Stimulated activated CD8-positive, alpha-beta memory T cell treated with anti-CD3 and anti-CD28 coated beads, Interleukin-4, amount 100 ng/mL, for 1 hour (primary cell): ENCODE measurements at places on chromosomes 2 and 18.

- no peak for DNase-seq
Observed at GRCh38 chr2:17083902-17084301, 418.3 kb upstream of the CYRIA start.

GRCh38 chr2:40113997-40114396 is 334.9 kb upstream of the THUMPD2 start:
- no peak for DNase-seq

GRCh38 chr2:134276381-134277172 is 22.7 kb downstream of the MGAT5 start:
- DNase-seq: no peak

- DNase-seq: no peak
Observed at GRCh38 chr2:33222309-33222708, 254.1 kb upstream of the RASGRP3 start.

- DNase-seq: no peak
Observed at GRCh38 chr2:167862782-167863181, 384.6 kb downstream of the STK39 start.

- DNase-seq: no peak
Observed at GRCh38 chr2:172496160-172496608, 59.7 kb upstream of the PDK1 start.

DNA sequence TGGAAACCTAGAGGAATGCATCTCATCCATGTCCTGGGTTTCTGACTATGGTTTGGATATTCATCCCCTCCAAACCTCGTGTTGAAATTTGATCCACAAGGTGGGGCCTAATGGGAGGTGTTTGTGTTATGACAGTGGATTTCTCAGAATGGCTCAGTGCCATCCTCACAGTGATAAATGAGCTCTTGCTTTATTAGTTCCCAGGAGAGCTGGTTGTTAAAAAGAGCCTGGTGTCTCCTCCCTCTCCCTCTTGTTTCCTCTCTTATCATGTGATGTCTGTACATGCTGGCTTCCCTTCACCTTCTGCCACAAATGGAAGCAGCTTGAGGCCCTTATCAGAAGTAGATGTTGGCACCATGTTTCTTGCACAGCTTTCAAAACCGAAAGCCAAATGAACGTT is 424.3 kb downstream of the DCC start:
- DNase-seq: no peak

GRCh38 chr2:54439582-54439981 is 16.5 kb upstream of the SPTBN1 start:
- DNase-seq: no peak

GRCh38 chr2:201255408-201256033 is 4.8 kb upstream of the CASP8 start:
- no peak for DNase-seq

DNA sequence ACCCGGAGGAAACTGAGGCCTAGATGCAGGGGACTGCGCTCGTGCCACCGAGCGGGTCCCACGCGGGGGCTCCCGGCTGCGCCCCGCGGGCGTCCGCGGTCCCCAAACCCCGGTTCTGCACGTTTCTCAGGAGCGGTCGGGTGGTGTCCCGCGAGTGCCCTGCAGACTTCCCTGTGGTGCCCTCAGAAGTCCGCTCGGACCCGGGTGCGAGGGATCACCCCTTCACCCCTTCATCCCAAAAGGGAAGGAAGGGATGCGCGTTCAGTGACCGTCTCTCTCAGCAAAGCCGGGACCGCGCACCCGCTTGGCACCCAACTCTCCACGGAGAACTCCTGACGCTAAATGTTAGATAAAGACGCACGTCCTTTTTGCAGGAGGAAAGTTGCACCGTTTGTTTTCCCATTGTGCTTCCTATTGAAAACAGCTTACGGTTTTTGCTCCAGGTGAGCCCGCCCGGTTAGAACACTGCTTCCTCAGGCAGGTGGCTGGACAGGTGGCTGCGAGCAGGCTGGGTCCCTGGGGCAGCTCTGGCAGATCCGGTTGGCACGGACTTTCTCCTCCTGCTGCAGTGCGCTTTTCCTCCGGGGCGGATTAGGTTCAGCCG is 779 bp downstream of the DGKD start:
- no peak for DNase-seq

DNA sequence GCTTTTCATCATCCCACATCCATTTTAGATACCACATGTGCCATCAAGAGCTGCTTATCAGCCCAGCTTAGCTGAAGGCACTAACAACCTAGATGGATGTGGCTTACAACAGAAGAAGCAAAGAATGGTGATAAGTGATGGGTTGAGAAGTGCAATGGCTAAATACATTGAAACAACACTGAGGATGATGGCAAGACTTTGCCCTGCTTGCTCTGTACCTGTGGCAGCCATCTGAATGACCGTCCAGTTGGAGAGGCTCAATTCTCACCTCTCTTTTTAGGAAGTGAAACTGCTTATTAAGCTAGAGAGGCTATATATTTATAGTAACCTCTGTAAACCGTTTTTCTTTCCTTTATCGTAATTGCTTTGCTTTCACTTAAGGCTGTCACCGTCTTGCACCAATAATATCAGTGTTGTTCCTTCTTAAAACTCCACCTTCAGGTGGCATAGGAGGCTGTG is 5.7 kb downstream of the GPATCH11 start:
- no peak for DNase-seq

- no peak for DNase-seq
Observed at GRCh38 chr2:240601831-240602160, 15.3 kb downstream of the CAPN10 start.

DNA sequence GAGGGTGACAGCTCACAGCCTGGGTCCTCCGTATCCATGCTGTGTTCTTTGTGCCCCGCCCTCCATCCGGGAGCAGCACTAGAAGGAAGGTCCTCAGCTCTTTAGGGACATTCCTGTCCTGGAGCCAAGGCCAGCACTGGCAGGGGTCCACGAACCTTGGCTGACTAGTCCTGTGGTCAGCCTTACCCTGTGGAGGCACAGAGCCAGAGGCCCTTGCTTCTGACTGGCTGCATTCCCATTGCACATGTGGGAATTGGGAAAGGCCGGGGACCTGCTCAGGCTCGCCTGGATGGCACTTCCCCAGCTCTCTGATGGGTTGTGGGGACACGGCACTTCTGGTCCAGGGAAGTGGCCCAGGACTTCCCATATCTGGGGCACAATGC is 24.9 kb upstream of the RHOB start:
- no peak for DNase-seq

- no peak for DNase-seq
Observed at GRCh38 chr2:1731963-1732768, 12.1 kb downstream of the PXDN start.

- DNase-seq: no peak
Observed at GRCh38 chr2:33729353-33729752, 130.3 kb upstream of the FAM98A start.

- no peak for DNase-seq
Observed at GRCh38 chr18:46920653-46921052, 3.3 kb downstream of the KATNAL2 start.

- DNase-seq: no peak
Observed at GRCh38 chr18:76941284-76941683, 118.9 kb downstream of the ZNF236 start.

GRCh38 chr2:28661589-28662001 is 90.0 kb upstream of the PPP1CB start:
- no peak for DNase-seq

- DNase-seq: no peak
Observed at GRCh38 chr18:75081486-75081885, 127.5 kb downstream of the PTGR3 start.

- DNase-seq: no peak
Observed at GRCh38 chr18:11791131-11791530, 60.1 kb upstream of the CHMP1B start.

DNA sequence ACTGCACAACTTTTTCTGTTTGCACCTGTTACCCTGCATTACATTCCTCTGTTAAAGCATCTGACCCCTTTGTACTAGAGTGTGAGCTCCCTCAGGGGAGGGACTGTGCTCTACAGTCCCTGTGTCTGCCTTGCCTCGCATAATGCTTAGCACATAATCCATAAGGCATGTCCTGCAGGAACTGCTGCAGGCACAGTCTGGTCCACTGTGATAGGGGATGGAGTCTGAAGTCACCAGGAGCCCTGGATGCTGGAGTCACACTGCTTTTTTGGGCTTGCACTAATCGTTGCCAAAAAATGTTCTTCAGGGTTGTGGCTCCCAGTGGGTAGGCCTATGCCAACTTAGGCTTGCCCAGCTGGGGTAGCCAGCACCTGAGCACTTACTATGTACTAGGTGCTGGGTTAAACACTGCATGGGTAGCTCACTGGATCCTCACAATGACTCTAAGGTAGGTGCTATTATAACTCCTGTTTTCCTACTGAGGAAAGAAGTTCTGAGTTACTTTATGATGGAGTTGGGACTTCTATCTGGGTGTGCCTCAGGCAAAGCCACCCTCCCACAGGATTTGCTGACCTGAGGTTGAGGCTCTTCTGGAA is 33.3 kb downstream of the COPS7B start:
- DNase-seq: no peak

DNA sequence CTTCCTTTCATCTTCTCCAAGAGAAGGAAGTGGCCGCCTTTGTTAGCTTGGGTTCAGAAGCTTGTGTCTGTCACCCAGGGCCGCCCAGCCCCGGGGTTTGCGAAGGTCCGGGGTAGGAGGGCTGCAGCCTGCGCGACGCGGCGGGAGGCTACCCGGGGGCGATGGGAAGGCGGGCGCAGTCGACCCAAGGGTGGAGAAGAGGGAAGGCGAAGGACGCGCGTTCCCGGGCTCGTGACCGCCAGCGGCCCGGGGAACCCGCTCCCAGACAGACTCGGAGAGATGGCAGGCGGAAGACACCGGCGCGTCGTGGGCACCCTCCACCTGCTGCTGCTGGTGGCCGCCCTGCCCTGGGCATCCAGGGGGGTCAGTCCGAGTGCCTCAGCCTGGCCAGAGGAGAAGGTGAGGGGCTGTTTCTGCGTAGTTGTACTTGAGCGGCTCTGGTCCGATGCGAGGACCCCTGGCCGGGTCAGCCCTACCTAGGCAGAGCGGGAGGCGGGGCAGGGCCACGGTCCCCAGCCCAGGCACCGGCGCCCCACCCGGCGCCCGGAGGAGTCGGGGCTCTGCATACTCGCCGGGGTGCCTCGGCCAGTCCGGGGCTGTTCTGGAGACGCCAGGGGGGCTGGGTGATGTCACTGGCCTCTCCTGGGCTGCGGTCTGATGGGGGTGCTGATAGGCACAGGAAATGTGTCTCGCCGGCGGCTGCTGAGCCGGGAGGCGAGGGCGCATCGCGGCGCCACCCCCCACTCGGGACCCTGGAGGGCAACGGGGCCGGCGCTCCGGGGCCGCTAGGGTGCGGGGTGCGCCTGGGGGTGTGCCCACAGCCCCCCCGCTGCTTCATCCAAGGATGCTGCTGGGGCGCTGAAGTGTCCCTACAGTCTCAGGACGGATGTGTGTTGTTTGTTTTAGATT is at the start of gene QPCT:
TSS of gene QPCT (plus strand) at position 178 of the 909 bp plus-strand sequence. CDS start at position 280, 102 bp downstream.
- no peak for DNase-seq

DNA sequence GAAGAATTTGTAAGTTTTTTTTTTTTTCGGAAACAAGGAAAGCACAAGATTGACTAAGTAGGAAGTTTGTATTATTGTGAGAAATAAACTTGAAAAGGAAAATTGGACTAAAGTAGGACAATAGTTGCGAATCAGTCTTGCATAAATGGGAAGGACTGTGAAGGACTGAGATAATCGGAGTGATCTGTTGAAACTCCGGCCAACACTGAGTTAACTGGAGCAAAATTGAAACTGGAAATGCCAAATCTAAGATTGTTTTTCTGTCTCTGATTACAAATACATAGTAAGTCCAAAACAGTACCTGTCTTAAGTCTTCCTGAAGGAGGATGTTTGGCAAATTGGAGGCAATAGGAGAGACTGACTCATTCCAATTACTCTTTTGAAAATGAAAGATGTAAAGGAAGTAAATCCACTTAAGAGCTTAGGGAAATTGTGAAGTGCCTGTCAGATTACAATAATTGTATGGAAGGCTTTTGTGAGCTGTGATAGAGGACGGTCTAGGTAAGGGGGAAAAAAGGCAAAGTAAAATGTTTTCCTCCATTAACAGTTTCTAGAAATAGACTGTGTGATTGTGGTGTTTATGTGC is 204.9 kb upstream of the CYRIA start:
- no peak for DNase-seq

- DNase-seq: no peak
Observed at GRCh38 chr18:49617865-49618264, 56.0 kb downstream of the LIPG start.

DNA sequence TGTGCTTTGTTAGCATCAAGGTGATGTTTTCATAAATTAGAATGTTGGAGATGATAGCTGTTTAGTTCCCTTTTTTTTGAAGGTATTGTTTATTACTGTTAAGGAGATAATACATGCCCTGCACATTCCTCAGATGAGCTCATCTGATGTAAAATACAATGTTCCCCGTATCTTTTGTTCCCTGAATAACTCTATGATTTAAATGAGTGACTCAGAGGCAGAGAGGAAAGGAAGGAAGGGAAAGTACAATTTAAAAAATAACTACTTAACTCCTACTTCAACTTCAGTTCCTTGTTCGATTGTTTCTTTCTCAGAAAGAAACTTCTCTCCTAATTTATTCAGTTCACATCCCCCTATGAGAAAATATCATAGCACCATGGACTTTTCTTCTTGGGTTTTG is 208.7 kb downstream of the KCNE4 start:
- DNase-seq: no peak

- no peak for DNase-seq
Observed at GRCh38 chr2:178933493-178933892, 116.4 kb downstream of the CCDC141 start.

- no peak for DNase-seq
Observed at GRCh38 chr2:101698014-101698843, 722 bp downstream of the MAP4K4 start.

GRCh38 chr2:142299021-142299420 is 168.2 kb upstream of the LRP1B start:
- no peak for DNase-seq

GRCh38 chr2:200757399-200757798 is 54.3 kb upstream of the BZW1 start:
- no peak for DNase-seq

GRCh38 chr2:4718777-4719176 is 973.4 kb upstream of the SOX11 start:
- no peak for DNase-seq

DNA sequence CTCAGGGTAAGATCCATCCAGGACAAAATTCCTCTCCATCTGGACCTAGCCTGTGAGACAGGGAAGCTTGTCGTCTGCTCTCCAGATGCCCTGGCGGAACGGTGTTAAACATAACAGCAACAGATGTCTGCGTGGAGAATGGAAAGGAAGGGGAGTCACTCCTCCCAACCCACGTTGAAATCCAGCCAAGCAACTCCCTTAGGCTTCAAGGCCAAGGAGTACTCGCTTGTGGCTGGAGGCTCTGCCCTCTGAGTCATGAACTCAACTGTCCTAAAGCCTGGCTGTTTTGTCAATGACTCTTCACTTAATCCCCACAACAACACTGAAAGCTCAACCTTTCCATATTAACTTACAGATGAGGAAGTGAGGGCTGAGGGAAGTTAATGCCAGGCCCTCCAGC is 42.2 kb downstream of the TPO start:
- DNase-seq: no peak
